Placental epithelial cell (primary cell): ENCODE measurements at places on chromosomes 2 and 18. TPM values are rescaled to one million over a fixed set of nuclear protein-coding genes. Genes with fewer than 3 reads are reported as not detected.

The TDRD15 gene
- total RNA-seq, result not detected in 2 replicates

The PHOSPHO2 gene
- 1.2 and 1.3 TPM in 2 replicates for total RNA-seq

The VWA3B gene
- total RNA-seq, result 0.11 and 0.79 TPM in 2 replicates

The ATOH8 gene
- total RNA-seq, result 0.39 TPM in 1 of 2 replicates, not detected in the other

The ARMC9 gene
- total RNA-seq, result 28.6 and 34.9 TPM in 2 replicates

The COLEC11 gene
- total RNA-seq, result 0.39 TPM in 1 of 2 replicates, not detected in the other

The ZNF804A gene
- under 0.01 and 0.22 TPM in 2 replicates for total RNA-seq

The SP5 gene
- not detected in 2 replicates for total RNA-seq

The KIAA2012 gene
- under 0.01 TPM in 1 of 2 replicates, not detected in the other for total RNA-seq

The FIGN gene
- total RNA-seq, result 5.1 and 11.1 TPM in 2 replicates

The ZC3H6 gene
- 5.7 and 7.1 TPM in 2 replicates for total RNA-seq

The AKAIN1 gene
- total RNA-seq, result not detected in 2 replicates

The CDH2 gene
- total RNA-seq, result 10.3 and 16.5 TPM in 2 replicates

The CCBE1 gene
- under 0.01 and 0.11 TPM in 2 replicates for total RNA-seq
